Left renal pelvis (tissue), 4 donors: ENCODE measurements at places on chromosomes 5 and 9.

GRCh38 chr5:51622161-51622790, 239.0 kb downstream of the ISL1 start:
- DNase-seq: peak; percentile 9

- no peak for DNase-seq
Measured at GRCh38 chr9:72856972-72857623, 95.8 kb downstream of the ALDH1A1 start.

DNA sequence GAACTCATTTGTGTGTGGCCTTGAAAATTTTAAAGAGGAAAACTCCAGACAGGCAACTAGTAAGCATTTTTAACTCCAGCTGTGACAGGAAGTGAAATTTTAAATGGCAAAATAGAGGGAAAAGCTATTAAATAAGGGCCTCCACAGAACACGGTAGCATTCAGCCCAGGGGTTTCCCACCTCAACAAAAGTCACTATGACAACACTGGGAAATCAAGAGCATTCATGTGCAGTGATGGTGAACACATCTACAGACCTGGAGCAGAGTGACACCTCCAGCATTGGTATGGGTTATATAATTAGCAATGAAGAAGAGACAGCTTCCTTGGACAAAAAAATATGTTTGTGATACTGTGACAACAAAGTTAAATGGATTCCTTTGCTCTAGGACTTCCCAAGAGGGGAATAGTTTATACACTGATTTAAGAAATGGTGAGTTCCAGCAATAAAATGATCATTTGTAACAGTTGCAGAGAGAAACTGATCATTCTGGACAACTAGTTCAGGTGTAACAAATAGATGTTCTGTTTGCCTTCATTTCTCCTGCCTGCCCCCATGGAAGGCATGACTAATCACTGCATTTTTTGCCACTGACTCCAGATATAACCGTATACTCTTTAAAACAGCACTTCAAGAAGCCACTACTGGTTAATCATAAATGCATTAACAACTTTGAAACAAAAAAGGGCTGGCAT, 93.3 kb upstream of the SLC44A1 start:
- DNase-seq: no peak

DNA sequence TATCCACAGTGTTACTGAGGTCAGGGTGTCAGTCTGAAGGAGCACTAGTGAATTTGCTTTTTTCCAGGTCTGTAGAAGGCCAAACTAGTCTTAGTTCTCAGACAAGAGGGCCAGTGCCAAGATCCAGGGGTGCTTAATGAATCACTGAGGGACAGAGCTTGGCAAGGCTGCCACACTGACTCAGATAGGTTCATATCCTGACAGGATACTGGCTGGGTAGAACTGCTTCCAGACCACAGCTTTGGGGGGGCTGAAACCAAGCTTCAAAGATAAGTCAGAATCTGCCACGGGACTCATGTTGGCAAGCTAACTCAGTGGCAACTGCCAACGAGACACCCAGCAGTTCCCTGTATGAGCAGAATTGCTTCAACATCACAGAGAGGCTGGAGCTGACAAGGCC, 1125.4 kb downstream of the EFNA5 start:
- no peak for DNase-seq

DNA sequence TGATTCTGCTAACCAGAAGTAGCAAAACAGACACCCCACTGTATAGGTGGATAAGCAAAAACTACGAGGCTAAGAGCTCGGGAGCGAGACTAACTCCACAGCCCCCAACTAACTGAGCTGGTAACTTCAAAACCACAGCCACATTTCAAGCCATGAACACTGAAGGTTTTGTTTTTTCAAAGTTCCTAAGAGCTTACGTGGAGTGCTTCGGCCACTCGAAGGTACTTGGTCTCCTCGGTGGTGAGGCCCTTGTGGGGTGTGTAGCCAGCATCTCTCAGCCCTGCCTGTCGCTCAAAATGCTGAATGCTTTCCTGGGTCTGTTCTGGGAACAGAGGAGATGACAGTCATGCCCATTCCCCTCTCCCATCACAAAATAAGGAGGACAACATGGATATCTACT, 11.1 kb downstream of the KIAA1191 start:
- no peak for DNase-seq

GRCh38 chr5:173243831-173244305, 8.9 kb upstream of the NKX2-5 start:
- no peak for DNase-seq

GRCh38 chr9:9750719-9751118, 862.1 kb downstream of the PTPRD start:
- DNase-seq: no peak

- DNase-seq: no peak
Measured at GRCh38 chr9:123527981-123528380, 172.0 kb downstream of the CRB2 start.

- DNase-seq: no peak
Measured at GRCh38 chr5:76062502-76063041, 20.6 kb upstream of the SV2C start.

DNA sequence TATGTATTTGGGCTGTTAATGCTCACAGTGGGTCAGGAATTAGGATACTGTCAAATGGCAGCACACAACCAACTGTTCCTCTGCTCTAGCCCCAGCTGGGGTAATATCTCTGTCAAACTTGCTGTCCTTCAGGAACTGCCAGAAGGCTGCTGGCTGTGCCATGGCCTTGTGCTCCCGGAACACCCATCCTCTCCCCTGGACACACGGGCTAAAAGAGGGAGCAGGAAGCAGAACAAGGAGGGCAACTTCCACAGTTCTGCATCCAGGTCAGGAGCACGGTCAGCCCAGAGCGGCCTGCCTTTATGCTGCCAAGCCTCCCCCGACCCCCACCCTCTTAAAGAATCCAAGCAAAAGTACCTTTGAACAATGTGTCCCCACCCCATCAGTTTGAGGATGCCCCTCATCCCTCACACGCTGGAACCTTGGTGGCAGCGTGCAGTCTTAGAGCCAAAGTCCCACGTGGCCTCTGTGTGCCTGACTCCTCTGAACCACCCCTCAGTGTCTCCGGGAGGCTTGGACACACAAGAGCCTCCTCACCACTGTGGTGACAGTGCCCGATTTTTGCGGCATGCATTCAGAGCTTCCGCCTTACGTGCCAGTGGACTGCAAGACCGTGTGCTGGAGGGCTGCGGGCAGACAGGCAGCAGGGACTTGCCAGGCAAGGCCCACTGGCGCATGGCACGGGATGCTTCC, 60.8 kb downstream of the PSMB7 start:
- DNase-seq: no peak

- DNase-seq: no peak
Measured at GRCh38 chr5:123344816-123345426, 78.3 kb downstream of the CEP120 start.

GRCh38 chr5:2735996-2736395, 15.5 kb downstream of the IRX2 start:
- no peak for DNase-seq

DNA sequence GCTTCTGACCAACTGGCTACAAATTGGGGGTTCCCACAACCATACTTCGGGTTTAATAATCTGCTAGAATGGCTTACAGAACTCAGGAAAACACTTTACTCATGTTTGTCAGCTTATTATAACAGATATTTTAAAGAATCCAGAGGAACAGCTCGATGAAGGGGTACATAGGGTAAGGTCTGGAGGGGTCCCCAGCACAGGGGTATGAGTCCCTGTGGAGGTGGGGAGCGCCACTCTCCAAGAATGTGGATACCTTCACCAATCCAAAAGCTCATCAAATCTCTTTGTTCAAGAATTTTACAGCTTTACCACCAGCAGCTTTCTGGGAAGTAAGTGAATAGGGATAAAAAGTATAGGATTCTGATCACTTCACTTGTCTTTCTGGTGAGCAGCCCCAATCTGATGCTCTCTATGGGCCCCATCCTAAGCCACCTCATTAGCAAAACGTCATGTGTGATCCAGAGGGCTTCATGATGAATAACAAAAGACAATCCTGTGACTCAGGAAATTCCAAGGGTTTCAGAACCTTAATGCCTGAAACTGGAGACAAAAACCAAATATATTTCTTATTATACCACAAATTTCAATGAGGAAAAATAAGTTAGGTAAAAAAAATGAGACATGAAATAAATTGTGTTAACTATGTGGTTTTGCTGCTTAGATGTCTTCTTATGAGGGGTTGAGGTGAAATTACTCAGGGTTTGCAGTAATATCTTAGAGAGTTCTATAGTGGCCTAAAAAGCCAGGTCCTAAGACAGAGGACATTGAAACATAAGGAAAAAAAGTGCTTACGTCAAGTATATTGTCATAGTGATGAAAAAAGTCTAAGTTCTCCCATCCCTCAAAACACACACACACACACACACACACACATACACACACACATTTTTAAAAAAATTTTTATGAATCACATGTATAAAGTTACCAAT, 290.5 kb downstream of the ANXA1 start:
- DNase-seq: no peak

DNA sequence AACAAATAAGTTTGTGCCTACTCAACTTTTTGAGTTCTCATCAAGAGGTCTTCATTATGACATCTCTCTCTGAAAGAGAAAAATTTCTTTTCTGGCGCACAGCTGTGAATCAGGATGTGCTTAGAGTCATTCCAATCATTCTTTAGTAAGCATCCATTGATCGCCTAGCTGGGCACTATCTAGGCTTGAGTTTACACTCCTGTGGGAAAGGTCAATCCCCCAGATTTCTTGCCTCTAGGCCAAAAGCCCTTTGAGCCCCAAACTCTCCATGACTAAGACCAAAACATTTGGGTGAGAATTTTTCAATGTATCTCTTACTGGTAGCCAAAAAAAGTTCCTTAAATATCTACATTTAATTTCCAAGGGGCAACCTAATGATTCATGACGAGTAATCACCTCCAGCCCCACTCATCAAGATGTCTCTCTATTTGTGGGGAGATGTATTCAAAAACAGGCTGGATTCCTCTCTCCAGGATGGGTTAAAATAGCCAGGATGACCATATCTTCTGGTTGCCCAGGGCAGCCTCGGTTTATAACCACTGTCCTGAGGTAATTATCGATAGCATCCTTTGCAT, 101.7 kb downstream of the GNA14 start:
- no peak for DNase-seq

GRCh38 chr9:82333671-82334070, 345.1 kb downstream of the SPATA31D1 start:
- no peak for DNase-seq

GRCh38 chr5:138029944-138030343, 2.9 kb downstream of the FAM13B start:
- DNase-seq: no peak

DNA sequence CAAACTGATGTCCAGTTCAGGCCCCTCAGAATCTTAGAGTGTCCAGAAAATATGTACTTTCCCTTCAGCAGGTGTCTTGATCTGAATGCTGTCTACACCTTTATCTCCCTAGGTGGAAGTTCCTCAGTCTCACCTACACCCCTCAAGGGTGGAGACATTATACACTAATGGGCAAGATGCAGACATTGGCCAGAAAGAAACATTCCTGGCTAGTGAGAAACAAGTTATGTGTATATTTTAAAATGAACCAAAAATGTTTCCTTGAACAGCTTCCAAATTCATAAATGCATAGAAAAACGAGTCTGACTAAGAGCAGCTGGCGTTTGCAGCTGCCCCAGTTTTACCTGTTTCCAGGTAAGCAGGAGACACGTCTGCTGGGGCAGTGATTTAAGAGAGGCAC, 140.5 kb upstream of the IRX4 start:
- DNase-seq: no peak

DNA sequence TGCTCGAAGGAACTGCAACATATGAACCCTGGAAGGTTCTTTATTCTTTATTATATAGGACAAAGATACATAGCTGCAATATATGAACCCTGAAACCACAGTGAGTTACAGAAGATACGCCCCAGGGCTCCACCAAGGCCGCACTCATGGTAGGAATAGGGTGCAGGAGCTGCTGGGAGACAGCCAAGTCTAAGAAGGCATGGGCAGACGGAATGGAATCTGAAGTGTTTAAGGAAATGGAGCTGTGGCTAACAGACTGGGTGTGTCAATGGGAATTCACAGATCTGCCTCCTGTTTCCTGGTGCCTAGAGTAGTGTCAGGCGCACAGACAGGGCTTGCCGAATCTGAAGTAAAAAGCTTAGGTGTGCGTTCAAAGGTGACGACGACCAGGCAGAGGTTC, 286.4 kb downstream of the DENND1A start:
- DNase-seq: no peak

DNA sequence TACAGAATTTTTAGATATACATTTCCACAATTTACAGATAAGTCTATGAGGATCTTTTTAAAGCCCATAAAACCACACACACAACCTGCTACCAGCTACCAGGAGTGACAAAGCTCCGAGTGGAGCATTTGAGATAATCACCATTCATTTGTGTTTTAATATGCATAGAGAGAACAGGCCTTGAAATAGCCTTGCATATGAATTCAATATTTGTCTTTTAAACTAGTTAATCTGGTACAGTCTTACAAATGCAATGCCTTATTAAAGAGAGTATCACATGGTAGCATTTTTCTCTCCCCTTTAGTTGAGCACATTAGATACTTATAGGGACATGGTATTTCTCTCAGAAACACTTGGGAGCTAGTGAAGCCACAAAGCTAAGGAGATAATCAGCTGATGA, 49.1 kb downstream of the SEMA5A start:
- DNase-seq: no peak
